ENCODE measurements at places on chromosomes 16 and 17.

GRCh38 chr16:56610609-56611111, 2.3 kb downstream of the MT2A start:
- no peak for DNase-seq

DNA sequence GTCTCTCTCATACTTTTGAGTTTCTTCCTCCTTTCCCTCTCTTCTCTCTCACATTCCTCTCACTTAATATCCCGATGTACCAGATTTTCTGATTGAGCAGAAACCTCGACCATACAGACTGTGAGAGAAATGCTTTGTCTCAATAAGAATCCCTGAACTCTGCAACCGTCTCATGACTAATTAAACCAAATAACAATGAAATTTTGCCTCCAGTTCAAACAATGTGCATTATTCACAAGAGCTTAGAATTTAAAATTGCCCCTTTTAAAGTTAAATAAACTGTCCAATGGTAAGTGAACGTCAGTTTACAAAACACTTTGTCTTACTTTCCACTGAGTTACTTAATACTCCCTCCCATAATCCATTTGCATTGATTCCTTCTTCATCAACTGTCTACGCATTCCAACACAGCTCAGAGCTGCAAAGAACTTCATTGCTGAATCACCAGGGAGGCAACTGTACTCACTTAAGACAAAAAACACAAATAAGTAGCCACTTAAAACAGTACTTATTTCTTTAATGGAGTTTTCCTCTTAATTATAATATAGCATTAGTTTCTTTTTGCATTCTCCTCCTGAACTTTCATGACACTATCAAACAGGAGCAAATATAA, 4.9 kb downstream of the CDH11 start:
- no peak for DNase-seq

DNA sequence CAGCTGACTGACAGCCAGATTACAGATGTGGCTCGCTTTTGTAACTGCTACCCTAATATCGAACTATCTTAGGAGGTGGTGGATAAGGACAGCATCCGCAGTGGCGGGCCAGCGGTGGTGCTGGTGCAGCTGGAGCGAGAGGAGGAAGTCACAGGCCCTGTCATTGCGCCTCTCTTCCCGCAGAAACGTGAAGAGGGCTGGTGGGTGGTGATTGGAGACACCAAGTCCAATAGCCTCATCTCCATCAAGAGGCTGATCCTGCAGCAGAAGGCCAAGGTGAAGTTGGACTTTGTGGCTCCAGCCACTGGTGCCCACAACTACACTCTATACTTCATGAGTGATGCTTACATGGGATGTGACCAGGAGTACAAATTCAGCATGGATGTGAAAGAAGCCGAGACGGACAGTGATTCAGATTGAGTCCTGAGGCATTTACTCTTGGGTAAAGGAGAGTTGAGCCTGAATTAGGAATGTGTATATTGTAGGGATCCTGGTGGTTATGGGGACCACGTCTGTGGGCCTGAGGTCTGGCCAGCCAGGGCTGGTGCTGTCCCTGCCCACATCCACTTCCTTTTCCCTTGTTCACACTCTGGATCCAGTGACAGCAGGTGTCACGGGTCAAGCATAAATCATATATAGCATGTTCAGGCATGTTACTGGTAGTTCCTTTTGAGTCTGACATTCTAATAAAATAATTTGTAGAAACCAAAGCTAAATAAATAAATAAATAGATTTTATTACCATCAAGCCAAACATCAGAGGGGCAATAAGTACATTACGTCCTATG, 89.0 kb upstream of the SMURF2 start:
- DNase-seq: no peak

- no peak for DNase-seq
These were observed 85.6 kb downstream of the SOX9 start for GRCh38 chr17:72206376-72206775.

DNA sequence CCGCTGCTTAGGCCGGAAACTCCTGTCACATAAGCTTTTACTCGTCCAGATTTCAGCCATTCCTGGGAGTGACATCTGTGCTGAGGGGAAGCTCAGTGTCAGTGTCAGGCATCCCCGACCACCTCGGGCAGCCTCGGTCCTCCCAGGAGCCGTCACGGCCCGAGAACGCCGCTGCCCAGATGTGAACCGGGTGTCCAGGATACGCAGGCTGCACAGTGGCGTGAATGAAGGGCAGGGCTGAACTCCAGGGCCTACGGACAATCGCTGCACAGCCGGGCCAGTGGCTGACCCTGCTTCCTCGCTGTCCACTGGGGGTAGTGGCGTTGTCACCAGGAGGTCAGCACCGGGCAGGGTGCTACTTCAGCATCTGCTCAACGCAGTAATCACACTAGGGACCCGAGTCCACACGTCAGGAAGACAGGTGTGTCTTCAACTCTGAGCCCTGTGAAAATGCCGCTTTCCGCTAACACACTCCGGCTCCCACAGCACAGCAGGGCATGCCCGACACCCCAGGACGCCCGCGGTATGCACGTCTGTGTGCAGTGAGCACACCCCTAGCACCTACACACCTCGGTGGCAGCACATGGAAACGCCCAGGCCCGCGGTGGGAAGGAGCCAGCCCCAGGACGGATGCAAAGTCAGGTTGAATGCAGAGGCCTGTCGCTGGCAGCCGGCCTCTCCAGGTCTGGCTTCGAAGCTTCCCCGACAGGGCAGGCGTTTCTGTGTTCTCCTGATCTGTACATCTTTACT, 3.1 kb downstream of the LMF1 start:
- no peak for DNase-seq

GRCh38 chr17:16950488-16950887, 21.4 kb downstream of the TNFRSF13B start:
- no peak for DNase-seq

DNA sequence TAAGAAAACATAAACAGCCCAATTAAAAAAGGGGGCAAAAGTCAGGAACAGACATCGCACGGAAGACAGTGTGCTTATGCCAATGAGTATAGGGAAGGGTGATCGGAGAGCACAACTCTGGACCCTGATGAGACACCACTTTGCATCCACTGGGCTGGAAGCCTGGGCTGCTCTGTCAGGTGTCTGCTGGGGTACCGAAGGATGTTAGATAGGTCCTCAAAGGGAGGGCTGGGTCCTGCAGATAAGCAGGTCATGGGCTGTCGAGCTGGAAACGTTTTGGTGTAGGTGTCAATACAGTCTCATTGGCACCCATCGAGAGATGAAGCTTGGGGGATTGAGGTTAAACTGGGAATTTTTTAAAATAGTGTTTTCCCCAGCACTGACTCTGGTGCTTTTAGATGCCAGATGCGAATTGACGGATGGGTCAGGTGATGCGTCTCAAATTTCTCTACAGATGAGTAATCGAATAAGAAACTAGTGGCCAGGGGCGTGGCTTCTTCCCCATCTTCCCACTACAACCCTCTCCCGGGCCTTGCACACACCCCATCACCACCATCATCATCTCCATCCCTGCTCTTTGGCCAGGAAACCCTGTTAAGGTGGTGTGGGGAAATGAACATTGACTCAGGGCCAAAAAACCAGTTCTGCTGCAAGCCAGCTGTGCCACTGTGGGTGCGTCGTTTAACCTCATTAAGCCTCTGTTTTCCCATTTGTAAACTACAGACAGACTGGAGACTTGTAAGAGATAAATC, 47.8 kb upstream of the IRF8 start:
- no peak for DNase-seq

GRCh38 chr17:51341457-51341856, 81.1 kb downstream of the UTP18 start:
- DNase-seq: no peak

DNA sequence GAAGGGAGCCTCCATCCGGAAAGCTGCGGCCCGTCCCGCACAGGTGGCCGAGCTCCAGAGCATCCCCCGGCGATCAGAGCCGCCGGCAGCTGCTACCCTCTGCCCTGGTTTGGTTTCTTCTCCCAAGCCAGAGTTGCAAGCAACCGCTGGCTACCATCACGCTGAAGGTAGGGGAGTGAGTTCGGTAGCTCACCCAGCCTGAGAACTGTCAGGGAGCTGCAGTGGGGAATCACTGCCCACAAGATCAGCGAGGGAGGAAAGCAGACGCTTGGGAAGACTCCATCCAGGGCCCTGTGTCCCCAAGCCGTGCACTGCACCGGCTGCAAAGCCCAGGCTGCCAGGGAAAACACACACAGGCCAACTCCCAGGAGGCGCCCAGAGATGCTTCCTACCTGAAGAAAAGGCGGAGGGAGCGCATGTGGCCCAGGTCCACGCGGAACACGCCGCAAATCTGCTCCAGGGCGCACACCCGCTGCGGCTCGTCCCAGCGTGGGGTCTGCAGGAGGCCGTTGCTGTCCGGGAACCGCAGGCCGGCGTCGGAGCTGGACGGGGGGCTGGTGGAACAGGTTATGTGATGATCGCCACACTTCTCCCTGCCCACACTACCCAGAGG, 83.3 kb downstream of the TBC1D16 start:
- no peak for DNase-seq

DNA sequence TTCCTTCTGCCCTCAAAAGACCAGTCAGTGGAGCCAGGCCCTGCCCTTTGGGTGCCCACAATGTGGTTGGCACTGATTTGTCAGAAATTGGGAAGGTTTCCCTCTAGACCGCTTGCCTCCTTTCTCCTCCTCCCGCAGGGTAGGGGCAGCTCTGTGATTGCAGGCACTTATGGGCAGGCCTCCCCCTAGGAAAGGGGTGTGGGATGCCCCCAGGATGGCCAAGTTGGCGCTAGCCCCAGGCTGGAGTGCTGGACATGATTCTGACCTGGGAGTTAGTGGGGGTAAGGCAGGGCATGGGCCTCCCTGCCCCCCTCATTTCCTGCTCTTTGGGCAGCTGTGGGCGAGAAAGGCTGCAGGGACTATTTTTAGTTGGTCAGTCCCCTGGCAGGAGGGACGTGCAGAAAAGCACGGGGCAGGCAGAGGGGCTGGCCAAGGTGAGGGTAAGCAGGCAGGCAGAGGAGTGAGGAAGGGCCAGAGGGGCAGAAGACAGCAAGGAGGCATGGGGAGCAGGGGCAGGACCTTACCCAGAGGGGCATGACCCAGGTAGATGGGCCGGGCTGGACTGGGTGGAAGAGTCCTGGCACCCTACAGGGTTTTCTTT, 3.3 kb downstream of the RARA start:
- DNase-seq: no peak

GRCh38 chr17:15361592-15361991, 20.2 kb upstream of the TEKT3 start:
- no peak for DNase-seq

- no peak for DNase-seq
These were observed 210.2 kb downstream of the RPTOR start for GRCh38 chr17:80754846-80755245.

- DNase-seq: no peak
These were observed 82.0 kb downstream of the MRM1 start for GRCh38 chr17:36683387-36683786.

DNA sequence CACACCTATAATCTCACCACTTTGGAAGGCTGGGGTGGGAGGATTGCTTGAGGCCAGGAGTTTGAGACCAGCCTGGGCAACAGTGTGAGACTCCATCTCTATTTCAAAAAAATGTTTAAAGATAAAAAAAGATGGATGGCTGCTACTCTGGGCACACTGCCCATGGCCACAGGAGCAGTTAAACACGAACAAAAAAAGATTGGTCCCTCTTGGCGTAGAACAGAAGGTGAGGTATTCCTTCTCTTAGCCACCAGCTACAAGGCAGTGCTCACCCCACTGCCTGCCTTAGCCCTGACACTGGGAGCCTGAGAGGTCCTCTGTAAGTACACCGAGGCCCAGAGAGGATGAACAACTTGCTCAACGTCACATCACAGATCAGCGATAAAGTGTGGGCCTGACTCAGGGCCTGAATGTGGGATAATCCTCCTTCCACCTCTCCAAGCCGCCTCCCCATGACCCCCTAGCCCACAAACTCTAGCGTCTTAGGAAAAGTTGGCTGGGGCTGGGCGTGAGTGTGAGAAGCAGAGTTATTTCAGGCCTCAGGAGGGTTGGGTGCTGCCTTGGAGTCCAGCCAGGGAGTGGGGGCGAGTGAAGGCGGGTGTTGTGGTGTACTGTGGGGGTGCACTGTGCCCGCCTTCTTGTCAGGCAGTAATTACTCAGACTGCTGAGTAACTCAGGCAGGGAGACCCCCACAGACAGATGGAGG, 2.3 kb upstream of the DPH1 start:
- no peak for DNase-seq

DNA sequence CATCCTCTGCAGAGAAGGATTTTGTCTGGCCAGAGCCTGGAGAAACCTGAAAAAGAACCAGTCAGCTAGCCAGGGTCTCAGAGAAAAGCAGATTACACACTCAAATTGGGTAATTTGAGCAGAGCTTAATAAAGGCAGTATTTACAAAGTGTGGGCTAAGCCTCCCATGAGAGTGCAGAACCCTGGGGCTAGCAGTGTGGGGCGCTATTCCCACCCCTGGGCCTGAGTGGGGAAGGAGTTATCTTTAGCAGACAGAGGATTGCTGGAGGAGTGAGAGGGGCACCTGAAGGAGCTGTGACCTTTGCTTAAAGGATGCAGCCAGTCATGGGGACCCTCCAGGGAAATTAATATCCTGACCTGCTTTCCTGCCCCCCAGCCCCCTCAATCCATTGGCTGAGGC, 46.2 kb downstream of the SNX20 start:
- no peak for DNase-seq

GRCh38 chr16:54080524-54081008, 206.0 kb downstream of the IRX3 start:
- DNase-seq: no peak

GRCh38 chr17:60335289-60335688, 56.6 kb downstream of the USP32 start:
- no peak for DNase-seq

Measured in stimulated activated CD4-positive, alpha-beta T cell treated with anti-CD3 and anti-CD28 coated beads, Interleukin-12 subunit alpha, Interleukin-12 subunit beta, amount 100 ng/mL, for 4 hours (primary cell).